Esophagus squamous epithelium (tissue), 5 donors: ENCODE measurements at places on chromosomes 1 and 21.

DNA sequence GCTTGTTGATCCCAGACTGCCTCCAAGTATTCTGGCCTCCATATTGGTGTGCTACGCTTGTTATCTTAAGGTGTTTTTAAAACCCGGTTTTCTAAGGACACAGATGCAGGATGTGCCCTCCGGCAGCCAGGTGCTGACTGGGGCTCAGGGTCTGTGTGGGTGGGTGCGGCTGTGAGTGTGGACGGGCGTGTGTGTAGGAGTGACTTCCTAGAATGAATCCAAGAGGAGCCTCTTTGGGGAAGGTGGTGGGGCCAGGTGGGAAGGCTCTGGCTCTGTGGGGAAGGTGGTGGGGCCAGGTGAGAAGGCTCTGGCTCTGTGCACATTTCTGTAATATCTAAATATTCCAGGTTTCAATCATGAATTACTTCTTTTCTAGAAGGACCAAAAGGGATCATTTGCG lies 12.8 kb upstream of the TSPEAR start:
- no peak for DNase-seq

DNA sequence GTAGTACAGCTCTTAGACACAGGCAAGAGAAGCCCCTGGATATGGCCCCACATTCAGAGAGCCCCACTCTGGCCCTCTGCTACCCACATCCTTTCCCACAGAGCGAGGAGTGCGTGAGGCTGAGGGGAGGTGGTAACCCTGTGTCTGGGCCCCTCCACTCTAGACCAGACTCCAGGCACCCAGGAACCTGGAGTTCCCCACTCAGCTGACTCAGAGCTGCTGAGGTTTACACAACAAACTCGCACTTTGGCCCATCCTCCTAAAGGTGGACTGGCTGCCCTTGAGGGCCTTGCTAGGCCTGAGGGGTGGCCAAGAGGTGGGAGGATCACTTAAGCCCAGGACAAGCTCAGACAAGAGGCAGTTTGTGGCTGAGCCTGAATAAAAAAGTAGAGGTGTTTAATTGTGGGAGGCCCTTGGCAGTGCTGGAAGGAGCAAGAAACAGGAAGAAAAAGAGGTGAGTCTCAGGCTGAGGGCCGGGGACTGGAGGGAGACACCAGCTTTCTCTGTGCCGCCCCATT lies 10.7 kb downstream of the MR1 start:
- DNase-seq: no peak

- no peak for DNase-seq
Measured at GRCh38 chr1:82646336-82646735, 845.6 kb downstream of the ADGRL2 start.

DNA sequence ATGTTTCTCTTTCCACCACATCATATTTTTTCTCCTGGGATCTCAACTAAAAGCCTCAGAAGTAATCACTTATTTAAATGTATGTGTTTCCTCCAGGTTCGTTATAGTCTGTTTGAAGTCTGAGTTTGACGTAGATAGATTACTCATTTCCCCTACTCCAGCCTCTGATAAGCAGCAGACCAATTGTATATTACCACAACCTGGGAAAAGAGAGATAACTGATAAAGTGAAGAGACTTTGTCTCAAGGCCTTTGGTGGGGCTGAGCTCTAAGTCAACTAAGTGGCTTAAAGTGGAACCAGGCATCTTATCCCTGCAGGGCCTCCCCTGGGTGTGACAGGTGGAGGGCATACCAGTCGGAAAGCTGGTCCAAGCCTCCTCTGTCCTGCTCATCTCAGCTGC lies 34.9 kb upstream of the CACNA1E start:
- no peak for DNase-seq

GRCh38 chr1:206060844-206061243 lies 7.9 kb downstream of the RHEX start:
- DNase-seq: no peak

- no peak for DNase-seq
Measured at GRCh38 chr1:203117611-203118575, 9.6 kb upstream of the ADORA1 start.

DNA sequence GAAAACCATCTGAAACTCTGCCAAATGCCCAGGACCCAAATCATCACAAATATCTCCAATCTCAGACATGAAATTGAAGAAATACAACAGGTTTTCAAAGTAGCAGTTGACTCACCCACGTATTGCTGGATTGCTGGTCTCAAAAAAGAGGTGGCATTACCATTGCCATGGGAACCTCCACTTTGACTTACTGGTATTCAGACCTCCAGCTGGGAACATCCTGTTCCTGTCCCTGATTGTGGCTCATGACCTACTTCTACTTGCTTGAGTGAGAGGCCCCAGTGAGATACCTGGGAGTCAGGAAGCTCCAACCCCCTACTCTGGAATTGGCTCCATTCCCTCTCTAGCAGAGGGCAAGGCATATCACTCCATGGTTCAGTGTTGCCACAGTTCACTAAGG lies 64.6 kb downstream of the NMNAT2 start:
- DNase-seq: no peak

- DNase-seq: no peak
Measured at GRCh38 chr1:175073633-175074032, 6.0 kb downstream of the TNN start.

GRCh38 chr1:93348104-93348728 lies 2.5 kb downstream of the DR1 start:
- no peak for DNase-seq

DNA sequence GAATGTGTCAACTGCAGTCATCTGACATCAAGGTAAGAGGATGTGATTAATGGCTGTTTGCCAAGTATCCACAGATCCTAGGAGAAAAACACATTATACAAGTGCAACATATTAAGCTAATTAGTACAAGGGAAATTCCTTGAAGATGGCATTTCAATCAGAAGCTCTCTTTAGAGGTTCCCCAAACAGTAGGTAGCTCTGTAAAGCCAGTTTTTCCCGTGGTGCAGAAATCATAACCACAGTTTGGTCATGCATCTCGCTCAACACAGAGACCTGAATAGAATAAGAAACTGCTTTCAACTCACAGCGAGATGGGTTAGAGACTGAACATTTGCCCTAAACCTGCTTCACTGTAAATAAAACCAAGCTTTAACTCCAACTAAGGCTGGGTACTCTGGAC lies 230.5 kb upstream of the CAMK1G start:
- DNase-seq: no peak

DNA sequence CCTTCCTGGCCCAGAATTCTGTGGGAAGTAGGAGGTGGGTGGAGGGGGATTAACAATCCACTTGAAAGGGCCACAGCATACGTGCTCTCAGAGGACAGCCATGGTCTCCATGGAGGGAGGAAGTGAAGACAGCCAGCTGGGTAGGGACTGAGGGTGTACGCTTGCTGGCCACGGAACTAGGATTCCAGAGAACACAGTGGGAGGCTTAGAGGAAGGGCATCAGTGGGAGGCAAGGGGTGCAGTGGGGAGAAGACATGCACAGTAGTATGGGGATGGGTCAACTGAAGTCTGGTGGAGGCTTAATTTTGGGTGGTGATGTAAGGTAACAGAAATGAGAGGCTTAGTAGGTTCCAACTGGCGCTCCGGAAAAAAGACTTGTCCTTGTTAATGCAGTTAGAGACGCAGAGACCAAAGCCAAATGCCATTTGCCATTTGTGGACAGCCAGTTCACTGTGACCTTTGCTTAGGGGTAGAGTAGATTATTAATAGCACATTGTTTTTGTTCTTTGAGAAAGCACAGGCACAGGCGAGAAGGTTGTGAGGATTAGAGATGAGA lies 103.0 kb downstream of the ZSCAN20 start:
- no peak for DNase-seq
